Activated naive CD8-positive, alpha-beta T cell treated with anti-CD3 and anti-CD28 coated beads, Interleukin-2, amount 10 ng/mL, durations not matched to agents 7 days and 5 days (primary cell): ENCODE measurements at places on chromosomes 16 and 17. TPM values are rescaled to one million over a fixed set of nuclear protein-coding genes. Genes with fewer than 3 reads are reported as not detected.

DNA sequence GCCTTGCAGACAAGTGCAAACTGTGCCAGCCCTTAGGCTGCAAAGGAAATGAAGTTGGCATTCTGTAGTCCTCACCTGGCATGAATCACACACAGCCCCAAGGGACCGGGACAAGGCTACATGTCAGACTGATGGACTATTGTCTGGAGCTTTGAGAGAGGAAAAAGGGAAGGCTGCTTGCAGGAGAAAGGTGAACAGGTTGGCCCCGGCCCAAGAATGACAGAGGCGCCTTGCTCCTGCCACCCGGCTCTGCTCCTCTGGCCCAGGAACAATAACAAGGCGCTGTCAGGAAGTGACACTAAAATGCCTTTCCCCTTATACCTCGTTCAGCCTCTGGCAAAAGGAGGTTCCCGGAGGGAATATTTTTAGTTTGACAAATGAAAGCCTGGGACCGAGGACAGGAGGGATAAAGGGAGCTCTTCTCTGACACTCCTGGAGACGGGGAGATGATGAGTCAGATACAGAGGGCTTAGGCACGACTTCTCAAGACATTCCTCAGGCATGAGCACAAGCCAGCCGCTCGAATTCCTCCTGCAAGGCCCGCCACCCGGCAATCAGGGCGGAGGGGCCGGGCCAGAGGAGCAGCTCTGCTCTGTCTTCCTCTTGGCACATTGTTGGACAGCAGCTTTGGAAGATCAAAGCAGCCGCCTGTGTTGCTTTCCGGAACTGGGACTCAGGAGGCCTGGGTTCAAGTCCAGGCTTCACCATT lies 105.8 kb downstream of the NOG start:
- no peak for DNase-seq
- peaks cover 17% of the 10 kb centered on the region for H3K27me3 ChIP-seq
- no peaks in the 10 kb centered on the region for H3K4me1 ChIP-seq
- no peaks in the 10 kb centered on the region for H3K36me3 ChIP-seq

DNA sequence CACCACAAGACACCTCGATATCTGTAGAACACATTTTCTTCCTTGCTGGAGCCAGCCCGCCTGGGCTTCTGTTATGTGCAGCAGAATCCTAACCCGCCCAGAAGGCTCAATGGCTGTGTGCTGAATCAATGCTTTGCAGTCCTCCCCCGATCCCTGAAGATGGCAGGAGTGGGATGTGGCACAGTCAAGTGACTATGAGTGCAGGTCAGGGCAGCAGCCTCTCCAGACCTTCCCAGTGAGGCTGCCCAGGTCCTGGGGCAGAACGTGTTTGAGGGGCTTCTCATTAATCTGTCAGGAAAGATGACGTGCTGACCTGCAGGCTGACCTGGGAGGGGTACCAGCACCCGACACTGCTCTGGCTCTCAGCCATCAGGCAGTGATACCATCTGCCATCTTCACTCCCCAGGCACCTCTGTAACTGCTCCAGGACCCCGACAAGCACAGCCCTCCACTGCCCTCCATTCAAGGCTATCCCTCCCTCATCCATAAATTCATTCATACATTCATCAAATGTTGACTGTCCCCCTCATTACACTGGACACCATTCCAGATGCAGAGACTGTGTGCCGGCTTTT lies 35.2 kb downstream of the LRRC75A start:
- DNase-seq, result no peak
- H3K4me3 ChIP-seq, result no peak overlapping the region
- no peaks in the 10 kb centered on the region for H3K27me3 ChIP-seq
- peaks cover 3% of the 10 kb centered on the region for H3K4me1 ChIP-seq
- peaks cover 2% of the 10 kb centered on the region for H3K36me3 ChIP-seq
- H3K27ac ChIP-seq, result no peak overlapping the region

- peaks cover 12% of the 10 kb centered on the region for H3K36me3 ChIP-seq
- peaks cover 24% of the 10 kb centered on the region for H3K27me3 ChIP-seq
- H3K4me3 ChIP-seq, result peak overlapping the region; percentile 99
- peak; percentile 61 for DNase-seq
- peaks cover 22% of the 10 kb centered on the region for H3K4me1 ChIP-seq
- H3K27ac ChIP-seq, result peak overlapping the region; percentile 96
Measured at GRCh38 chr17:79837888-79838521, 1.2 kb downstream of the CBX4 start.

DNA sequence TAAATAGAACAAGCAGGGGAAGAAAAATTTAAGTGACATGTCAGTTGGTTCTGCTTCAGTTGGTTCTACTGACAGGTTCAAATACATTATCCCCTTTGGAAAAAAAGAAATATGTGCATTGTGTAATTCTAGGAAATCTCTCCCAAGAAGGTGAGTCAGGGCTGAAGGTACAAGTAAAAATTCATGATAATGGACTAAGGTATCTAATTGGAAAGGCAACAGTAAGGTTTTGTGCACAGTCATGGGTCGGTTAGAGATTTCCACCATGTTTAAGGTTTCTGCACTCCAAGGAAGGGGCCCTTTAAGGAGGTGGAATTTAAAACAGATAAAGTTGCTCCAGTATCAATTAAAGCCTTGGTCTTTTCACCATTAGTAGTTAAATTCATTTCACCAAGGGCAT lies 17.9 kb upstream of the B4GALNT2 start:
- no peak overlapping the region for H3K4me3 ChIP-seq
- no peak for DNase-seq
- no peak overlapping the region for H3K27ac ChIP-seq
- H3K36me3 ChIP-seq, result no peaks in the 10 kb centered on the region
- H3K27me3 ChIP-seq, result peaks cover 34% of the 10 kb centered on the region
- no peaks in the 10 kb centered on the region for H3K4me1 ChIP-seq

Gene CCDC40
- total RNA-seq, result 1.4 TPM

DNA sequence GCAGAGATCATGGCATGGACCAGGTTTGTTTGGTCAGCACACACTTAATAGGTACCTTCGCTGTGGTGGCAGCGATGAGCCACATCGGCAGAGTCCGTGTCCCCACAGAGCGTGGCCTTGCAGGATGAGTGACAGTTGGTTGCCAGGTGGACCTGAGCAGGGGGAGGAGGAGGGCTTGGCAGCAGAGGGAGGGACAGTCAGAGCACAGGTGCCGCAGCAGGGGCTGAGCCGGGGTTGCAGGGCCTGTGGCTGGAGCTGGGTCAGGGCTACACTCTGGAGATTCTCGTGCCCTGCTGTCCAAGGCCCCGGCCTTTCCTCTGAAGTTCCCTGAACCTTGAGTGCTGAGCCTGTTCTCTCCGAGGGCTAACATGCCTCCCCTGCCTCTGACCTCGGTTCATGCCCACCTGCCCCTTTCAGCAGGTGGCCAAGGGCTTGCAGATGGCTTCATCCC lies 24.8 kb downstream of the POLR3E start:
- H3K36me3 ChIP-seq, result peaks cover 10% of the 10 kb centered on the region
- H3K27me3 ChIP-seq, result no peaks in the 10 kb centered on the region
- no peak for DNase-seq

GRCh38 chr17:70365091-70365583 lies 195.8 kb downstream of the KCNJ2 start:
- H3K36me3 ChIP-seq, result no peaks in the 10 kb centered on the region
- no peaks in the 10 kb centered on the region for H3K4me1 ChIP-seq
- no peak overlapping the region for H3K27ac ChIP-seq

Gene CDH1
- 0.51 TPM for total RNA-seq

Gene KRT9
- total RNA-seq, result not detected

GRCh38 chr16:49330562-49331201 lies 42.9 kb upstream of the C16orf78 start:
- no peak overlapping the region for H3K4me3 ChIP-seq
- no peaks in the 10 kb centered on the region for H3K4me1 ChIP-seq
- no peaks in the 10 kb centered on the region for H3K27me3 ChIP-seq

DNA sequence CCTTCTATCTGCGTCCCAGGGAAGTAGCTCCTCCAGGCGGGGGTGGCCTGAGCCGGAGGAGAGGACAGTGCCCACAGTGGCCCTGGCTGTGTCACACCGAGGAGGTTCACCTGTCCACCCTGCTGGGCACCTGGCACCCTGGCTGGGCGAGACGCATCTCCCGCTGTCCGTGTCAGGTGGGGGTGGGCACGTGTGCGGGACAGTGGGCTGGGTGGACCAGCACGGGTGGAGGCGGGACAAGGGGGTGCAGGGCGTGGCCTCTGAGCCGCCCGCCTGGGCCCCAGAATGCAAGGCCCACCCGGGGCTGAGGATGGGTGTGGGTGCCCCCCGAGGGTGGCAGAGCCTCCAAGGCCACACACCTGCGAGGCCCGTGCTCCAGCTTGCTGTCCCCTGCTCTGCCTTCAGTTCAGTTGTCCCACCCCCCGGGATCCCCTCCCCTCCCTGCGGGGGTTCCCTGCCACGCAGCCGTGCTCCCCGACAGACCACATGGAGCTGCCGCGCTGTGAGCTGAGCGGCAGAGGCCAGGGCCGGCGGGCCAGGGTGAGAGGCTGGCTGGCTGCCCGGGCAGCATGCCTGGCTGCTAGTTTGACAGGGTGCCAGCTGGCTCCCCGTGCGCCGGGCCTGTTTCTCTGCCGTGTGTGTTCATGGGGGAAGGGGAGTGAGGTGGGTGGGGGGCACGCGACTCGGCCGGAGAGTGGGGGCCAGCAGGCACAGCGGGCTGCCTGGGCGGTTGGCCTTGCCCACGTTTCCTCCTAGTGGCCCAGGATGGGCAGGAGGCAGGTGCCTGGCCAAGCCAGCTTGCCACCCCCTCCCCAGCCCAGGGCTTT lies 33.9 kb downstream of the BAHCC1 start:
- no peak for DNase-seq
- peaks cover 3% of the 10 kb centered on the region for H3K4me1 ChIP-seq
- H3K27ac ChIP-seq, result no peak overlapping the region
- H3K27me3 ChIP-seq, result peaks cover 17% of the 10 kb centered on the region
- H3K4me3 ChIP-seq, result no peak overlapping the region

Gene ARHGAP44
- not detected for total RNA-seq

Gene CNGB1
- not detected for total RNA-seq

Gene CLEC19A
- not detected for total RNA-seq

Gene SULT1A1
- 17.5 TPM for total RNA-seq

DNA sequence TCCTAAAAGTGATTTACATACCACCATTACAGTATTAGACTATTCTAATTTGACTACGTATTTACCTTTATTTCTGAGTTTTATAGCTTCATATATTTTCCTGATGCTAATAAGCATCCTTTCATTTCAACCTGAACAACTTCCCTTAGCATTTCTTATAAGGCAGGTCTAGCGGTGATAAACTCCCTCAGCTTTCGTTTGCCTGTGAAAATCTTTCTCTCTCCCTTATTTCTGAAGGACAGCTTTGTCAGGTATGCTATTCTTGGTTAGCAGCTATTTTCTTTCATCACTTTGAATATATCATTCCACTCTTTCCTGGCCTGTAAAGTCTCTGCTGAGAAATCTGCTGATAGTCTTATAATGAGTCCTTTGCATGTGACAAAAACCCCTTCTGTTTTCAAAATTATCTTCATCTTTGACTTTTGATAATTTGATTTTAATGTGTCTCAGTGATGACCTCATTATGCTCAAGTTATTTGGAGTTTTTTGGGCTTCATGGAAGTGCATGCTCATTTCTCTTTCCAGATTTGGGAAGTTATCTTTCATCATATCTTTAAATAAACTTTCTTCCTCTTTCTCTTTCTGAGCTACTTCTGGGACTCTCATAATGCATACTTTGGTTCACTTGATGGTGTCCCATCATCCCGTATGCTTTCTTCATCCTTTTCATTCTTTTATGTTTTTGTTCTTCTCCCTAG lies 285.4 kb upstream of the PMFBP1 start:
- no peak overlapping the region for H3K4me3 ChIP-seq
- no peaks in the 10 kb centered on the region for H3K4me1 ChIP-seq
- H3K27ac ChIP-seq, result no peak overlapping the region
- no peaks in the 10 kb centered on the region for H3K27me3 ChIP-seq

DNA sequence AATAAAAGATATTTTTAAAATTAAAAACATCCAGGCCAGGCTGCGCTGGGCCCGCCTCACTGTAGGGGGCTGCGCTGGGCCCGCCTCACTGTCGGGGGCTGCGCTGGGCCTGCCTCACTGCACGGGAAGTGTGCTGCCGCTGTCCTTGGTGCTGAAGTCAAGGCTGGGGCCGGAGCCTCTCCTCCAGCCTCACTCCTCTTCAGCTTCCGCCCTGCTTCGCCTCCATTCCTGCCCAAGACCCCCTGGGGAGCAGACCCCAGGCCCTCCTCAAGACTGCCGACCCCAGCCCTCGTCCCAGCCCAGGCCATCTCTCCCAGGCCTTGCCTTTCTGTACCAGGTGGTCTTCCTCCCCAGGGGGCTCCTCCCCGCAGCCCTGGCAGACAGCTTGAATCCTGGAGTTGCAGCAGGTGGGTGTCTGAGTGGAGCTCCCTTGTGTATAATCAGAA lies 26.2 kb downstream of the ENDOV start:
- peak; percentile 78 for DNase-seq
- no peaks in the 10 kb centered on the region for H3K36me3 ChIP-seq
- H3K27me3 ChIP-seq, result peaks cover 1% of the 10 kb centered on the region
- H3K4me3 ChIP-seq, result no peak overlapping the region
- no peaks in the 10 kb centered on the region for H3K4me1 ChIP-seq
- no peak overlapping the region for H3K27ac ChIP-seq

GRCh38 chr16:81181013-81181720 lies 57.3 kb upstream of the BCO1 start:
- H3K4me1 ChIP-seq, result no peaks in the 10 kb centered on the region
- no peaks in the 10 kb centered on the region for H3K36me3 ChIP-seq
- DNase-seq, result no peak
- H3K27ac ChIP-seq, result no peak overlapping the region

- H3K4me1 ChIP-seq, result peaks cover 39% of the 10 kb centered on the region
- H3K4me3 ChIP-seq, result peak overlapping the region; percentile 86
- no peak for DNase-seq
- H3K36me3 ChIP-seq, result peaks cover 8% of the 10 kb centered on the region
- peak overlapping the region; percentile 90 for H3K27ac ChIP-seq
Measured at GRCh38 chr16:30570636-30571444, 674 bp downstream of the ZNF688 start.

GRCh38 chr17:17362540-17362930 lies 59.4 kb downstream of the NT5M start:
- no peak overlapping the region for H3K4me3 ChIP-seq
- H3K27me3 ChIP-seq, result peaks cover 34% of the 10 kb centered on the region
- no peaks in the 10 kb centered on the region for H3K36me3 ChIP-seq

DNA sequence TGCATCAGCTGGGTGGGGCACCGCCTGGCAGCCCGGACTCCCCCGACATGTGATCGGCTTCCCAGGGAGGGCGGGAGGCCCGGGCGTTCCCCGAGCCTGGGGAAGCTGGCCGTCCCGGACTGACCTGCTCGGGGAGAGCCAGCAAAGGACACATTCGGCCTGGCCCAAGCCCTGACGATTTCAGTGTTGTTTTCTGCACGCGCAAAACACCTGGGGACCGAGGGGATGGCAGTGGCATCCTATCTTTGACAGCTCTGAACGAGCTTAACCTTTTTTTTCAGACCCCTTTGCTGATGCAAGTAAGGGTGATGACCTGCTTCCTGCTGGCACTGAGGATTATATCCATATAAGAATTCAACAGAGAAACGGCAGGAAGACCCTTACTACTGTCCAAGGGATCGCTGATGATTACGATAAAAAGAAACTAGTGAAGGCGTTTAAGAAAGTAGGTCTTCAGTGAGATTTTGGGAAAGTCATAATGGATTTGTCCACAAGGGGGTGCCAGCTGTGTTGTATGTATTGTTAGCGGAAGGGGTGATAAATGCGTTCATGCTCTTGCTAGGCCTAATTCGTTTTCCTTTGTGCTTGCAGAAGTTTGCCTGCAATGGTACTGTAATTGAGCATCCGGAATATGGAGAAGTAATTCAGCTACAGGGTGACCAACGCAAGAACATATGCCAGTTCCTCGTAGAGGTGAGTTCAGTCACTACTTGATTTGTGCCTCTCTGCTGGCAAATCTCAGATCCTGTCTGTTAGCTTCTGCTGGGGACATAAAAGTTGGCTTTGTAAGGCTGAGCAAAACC lies 1.0 kb downstream of the EIF1 start:
- peaks cover 28% of the 10 kb centered on the region for H3K4me1 ChIP-seq
- H3K36me3 ChIP-seq, result peaks cover 33% of the 10 kb centered on the region
- H3K27ac ChIP-seq, result peak overlapping the region; percentile 95
- no peak for DNase-seq
- peak overlapping the region; percentile 90 for H3K4me3 ChIP-seq
